ENCODE measurements at places on chromosomes 12 and 14. TPM values are rescaled to one million over a fixed set of nuclear protein-coding genes. Genes with fewer than 3 reads are reported as not detected.

GRCh38 chr14:73242357-73242901, 5.1 kb downstream of the PAPLN start:
- H3K36me3 ChIP-seq: no peaks in the 10 kb centered on the region
- H3K4me1 ChIP-seq: peaks cover 41% of the 10 kb centered on the region
- H3K27ac ChIP-seq: peak overlapping the region; percentile 42
- DNase-seq: no peak

DNA sequence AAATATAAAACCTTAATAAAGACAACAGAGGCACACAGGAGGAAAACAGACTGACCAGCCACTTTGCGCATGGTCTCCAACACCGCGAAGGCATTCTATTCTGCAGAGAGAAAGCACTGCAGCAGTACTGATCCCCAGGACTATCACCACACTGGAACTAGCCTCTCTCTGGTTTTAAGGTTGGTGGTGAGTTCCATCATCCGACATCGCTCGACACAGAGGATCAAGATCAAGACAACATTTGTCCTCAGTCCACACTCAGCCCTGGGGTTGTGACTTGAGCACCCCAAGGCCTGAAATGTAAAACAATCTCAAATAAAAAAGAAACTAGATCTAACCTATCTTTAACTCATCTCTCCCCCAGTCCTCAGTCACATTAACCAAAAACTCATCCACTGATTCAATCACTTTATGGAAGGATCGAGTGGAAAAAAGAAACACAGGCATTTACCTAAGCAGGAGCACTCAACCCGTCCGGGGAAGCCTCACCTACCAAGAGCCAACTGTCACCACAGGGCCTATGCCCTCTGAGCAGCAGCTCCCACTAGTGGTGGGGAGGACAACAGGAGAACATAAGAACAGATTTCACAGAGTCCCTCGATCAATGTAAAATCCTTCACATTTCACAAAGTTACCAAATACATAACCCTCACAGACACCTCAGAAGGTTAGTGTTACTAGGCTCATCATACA, 17.7 kb downstream of the STXBP6 start:
- no peaks in the 10 kb centered on the region for H3K36me3 ChIP-seq
- no peaks in the 10 kb centered on the region for H3K27me3 ChIP-seq
- no peak overlapping the region for H3K27ac ChIP-seq
- peaks cover 56% of the 10 kb centered on the region for H3K4me1 ChIP-seq
- DNase-seq: no peak

GRCh38 chr12:1811948-1812291, 8.4 kb upstream of the LRTM2 start:
- no peaks in the 10 kb centered on the region for H3K36me3 ChIP-seq
- peaks cover 40% of the 10 kb centered on the region for H3K27me3 ChIP-seq
- no peak overlapping the region for H3K4me3 ChIP-seq
- DNase-seq: no peak
- H3K27ac ChIP-seq: peak overlapping the region; percentile 69
- no peaks in the 10 kb centered on the region for H3K4me1 ChIP-seq

GRCh38 chr14:49962621-49963020, 69.7 kb downstream of the ARF6 start:
- H3K36me3 ChIP-seq: no peaks in the 10 kb centered on the region
- H3K4me3 ChIP-seq: no peak overlapping the region
- H3K4me1 ChIP-seq: no peaks in the 10 kb centered on the region
- no peak overlapping the region for H3K27ac ChIP-seq
- H3K27me3 ChIP-seq: no peaks in the 10 kb centered on the region

ST8SIA1 gene
- 2.1 TPM for total RNA-seq

TSPAN8 gene
- total RNA-seq: 0.41 TPM

Data from left ventricle myocardium inferior (tissue), 1 donor.